DMS 273 treated with DMSO at 0.1 percent for 48 hours (cell line): ENCODE measurements at places on chromosomes 1 and 21.

- DNase-seq: no peak
Measured at GRCh38 chr1:47325528-47325927, 8.1 kb upstream of the CMPK1 start.

- no peak for DNase-seq
Measured at GRCh38 chr1:47262787-47263413, 30.9 kb upstream of the TAL1 start.

DNA sequence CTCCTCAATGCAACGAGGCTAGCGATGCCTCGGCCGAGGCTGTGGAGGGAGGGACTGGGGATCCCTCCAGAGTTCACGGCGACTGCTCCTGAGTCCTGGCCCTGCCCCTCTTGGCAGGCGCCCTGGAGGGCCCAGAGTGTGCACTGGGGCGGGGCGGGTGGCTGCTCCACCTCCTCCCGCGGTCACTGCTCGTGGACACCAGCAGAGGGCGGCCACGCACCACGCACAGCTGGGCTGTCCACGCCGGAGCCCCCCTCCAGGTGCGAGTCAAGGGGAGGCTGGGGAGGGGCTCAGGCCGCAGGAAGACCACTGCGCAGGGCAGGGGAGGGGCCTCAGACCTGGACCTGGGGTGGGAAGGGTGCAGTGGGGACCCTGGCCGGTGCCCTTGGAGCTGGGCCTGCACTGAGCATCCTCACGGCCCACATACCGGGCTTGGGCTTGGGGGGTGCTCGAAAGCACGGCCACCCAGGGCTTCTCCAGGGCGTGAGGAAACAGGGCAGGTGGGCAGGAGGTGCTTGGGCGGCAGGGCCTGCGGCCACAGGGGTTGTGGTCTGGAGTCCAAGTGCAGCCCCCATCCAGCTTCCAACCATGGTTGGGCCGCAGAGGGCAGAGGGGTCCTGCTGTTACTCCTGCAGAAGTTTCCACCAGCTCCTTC is 20.6 kb upstream of the TTC34 start:
- DNase-seq: no peak

DNA sequence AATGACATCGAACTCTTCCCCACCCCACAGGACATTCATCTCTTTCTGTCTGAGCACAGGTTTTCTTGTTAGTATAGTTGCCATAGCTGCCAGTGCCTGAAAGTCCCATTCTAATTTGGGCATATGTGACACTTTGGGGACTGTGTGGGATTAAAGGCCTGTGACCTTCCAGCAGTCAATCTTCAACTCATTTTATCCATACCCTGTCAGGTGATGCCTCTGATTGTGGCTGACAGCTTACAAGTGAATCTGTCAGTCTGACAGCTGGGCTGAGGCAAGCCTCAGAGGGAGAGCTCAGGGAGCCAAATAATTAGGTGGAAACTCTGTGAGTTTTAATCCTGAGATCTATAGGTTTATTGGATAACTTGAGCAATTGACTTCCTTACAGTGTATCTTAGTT is 29.6 kb downstream of the ZCCHC17 start:
- DNase-seq: no peak

DNA sequence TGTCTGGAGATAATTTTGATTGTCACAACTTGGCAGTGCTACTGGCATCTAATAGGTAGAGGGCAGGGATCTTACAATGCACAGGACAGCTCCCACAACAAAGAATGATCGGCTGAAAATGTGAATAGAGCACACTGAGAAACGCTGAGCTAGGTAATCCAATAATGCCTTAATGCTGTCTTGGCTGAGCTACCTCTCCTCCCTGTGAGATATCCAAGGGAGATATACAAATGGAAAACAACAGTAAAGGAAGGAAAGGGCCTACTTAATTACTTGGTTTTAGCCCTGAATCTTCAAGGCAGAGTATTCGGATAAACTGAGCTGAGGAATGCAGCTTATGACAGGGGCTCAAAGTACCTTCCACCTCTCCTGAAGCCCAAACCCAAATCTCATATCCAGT is 2.9 kb downstream of the DNASE2B start:
- DNase-seq: no peak

DNA sequence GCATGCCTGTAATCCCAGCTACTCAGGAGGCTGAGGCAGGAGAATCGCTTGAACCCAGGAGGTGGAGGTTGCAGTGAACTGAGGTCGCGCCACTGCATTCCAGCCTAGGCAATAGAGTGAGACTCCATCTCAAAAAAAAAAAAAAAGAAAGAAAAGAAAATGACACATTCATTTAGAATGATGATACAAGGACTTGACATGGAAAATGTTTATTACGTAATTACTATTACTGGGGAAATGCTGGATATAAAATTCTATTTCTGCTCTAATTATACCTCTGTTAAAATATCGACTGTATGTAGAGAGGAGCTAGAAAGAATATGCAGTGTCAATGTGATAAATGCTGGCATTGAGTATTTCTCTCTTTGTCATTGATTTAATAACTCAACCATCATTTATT is 54.7 kb upstream of the CTPS1 start:
- DNase-seq: no peak

- DNase-seq: no peak
Measured at GRCh38 chr1:207459008-207459407, 4.9 kb downstream of the CR2 start.

GRCh38 chr1:173347282-173347818 is 129.8 kb upstream of the PRDX6 start:
- no peak for DNase-seq

DNA sequence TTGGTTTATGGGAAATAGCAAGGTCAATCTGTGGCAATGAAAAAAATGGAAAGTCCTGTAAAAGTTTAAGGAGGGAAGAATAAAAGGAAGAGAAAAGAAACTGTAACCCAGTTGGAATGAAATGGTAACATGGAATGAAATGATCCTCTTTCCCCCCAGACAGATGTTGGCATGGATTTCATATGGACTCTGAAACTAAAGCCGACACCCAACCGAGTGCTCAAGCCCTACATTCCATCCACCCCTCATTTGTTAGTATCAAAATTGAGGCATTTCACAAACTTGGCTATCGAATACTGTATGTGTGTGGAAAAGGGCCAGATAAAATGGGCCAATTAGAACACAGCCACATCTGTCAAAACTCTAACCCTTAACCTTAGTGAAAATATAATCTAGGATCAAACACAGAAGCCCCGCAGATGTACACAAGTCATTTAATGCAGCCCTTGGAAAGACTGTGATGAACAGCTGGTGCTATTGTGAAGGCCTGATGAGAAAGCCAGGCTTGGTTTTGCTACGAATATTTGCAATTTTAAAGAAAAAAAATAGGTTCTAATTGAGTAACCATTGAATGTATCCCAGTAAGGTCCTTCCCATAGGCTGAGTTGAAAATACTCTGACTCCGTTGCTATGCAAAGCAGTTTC is 72.6 kb upstream of the RGL1 start:
- DNase-seq: peak; percentile 82

- no peak for DNase-seq
Measured at GRCh38 chr1:178096421-178096820, 2.5 kb downstream of the RASAL2 start.

DNA sequence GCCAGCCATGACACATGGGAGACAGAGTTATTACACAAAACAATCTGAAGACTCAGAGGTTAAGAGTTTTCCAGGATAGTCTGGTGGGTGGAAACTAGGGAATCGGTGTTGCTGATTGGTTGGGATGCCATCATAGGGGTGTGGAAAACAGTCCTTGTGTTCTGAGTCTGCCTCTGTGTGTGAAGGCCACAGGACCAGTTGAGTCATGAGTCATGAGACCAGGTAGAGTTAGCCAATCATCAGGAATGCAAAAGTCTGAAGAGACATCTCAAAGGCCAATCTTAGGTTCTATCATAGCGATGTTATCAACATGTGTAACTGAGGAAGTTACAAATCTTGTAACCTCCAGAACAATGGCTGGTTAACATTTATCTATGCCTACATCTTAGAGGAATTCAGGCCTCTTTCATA is 49.7 kb upstream of the NEK7 start:
- DNase-seq: no peak

- DNase-seq: no peak
Measured at GRCh38 chr1:178692564-178693327, 32.3 kb upstream of the RALGPS2 start.
